ENCODE measurements at places on chromosomes 4 and X. TPM values are rescaled to one million over a fixed set of nuclear protein-coding genes. Genes with fewer than 3 reads are reported as not detected.

PWWP3B gene
- not detected for total RNA-seq

GRIA2 gene
- total RNA-seq = not detected

GASK1B gene
- 0.44 TPM for total RNA-seq

TXK gene
- 0.14 TPM for total RNA-seq

Measured in A549 treated with dexamethasone at 1 μM for 4 hours (cell line).